ENCODE measurements at places on chromosomes 11 and 22.

DNA sequence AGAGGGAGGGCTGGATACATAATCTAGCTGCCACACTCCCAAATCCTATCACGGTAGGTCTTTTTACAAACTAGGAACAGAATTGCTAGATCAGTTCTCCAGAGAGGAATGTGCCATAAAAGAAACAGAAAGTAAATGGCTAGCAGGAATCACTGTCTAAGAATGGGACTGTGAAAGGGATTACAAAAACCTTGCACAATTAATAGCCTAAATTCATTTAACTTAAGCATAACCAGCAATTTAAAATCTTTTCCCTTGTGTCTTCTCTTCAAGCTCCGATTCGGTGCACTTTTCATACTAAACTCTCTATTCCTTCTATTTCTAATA, 35.2 kb downstream of the APOL5 start:
- DNase-seq: no peak

DNA sequence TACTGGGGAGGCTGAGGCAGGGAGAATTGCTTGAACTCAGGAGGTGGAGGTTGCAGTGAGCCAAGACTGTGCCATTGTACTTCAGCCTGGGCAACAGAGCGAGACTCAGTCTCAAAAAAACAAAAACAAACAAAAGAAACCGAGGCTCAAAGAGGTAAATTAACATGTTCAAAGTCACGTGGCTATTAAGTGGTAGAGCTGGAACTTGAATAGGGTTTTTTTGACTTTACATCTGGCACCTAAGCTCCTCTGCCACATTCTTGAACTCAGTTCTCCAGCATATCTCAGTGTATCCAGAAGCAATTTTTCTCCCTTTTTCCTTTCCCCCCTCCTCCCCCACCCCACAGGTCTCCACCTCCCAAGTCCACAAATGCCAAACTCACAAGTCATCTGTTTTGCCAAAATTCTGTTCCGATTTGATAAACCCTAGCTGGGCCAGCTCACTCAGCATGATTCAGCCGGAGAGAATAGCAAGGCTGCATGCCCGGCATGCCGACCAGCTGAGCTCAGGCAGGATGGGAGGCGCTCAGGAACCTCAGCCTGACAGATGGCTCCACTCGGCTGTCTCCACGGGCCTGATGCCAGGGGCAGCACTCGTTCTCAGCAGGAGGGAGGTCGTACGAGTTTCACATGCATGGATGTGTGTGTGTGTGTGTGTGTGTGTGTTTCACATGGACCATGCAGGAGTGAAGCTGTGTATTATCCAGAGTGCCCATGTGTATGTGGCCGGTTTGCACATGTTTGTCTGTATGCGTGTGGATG, 63.2 kb upstream of the RRAS2 start:
- no peak for DNase-seq

GRCh38 chr11:9203691-9204311, 61.3 kb downstream of the DENND5A start:
- no peak for DNase-seq

DNA sequence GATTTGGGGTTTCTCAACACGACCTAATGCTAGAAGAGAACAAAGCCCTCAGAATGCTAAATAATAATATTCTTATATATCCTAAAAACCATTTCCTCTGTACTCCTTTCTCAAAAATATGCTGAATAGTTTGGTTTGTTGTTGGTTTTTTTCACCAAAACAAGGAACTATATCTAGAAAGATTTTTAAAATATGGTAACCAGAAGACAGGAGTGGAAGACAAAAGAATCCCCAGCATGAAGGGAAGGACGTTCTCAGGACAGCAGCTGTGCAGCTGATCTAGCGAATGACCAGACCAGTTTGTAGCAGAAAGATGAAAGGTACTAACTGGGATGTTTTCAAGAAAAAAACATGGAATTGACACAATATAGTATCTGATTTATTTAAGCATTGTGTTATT, 19.3 kb downstream of the FEZ1 start:
- DNase-seq: no peak

GRCh38 chr11:68314203-68315170, 2.1 kb downstream of the LRP5 start:
- no peak for DNase-seq

DNA sequence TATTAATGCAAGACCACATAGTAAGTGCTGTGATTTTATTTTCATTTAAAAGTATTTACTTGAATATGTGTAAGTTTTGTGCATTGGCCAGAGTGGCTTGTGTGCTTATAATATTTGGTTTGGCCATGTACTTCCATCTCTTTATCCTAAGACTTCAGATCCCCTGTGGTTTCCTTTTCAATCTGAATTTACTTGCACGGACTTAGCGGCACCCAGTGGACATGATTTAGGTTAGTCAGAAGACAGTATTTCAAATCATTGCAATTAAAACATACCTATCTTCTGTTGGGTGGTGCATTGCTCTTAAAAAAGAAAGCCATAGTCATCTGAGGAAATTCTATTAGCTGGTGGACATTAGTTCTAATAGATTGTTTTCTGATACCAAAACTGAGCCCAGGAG, 30.7 kb downstream of the PIWIL4 start:
- no peak for DNase-seq

- DNase-seq: no peak
These were observed 2.7 kb upstream of the MYRF start for GRCh38 chr11:61749591-61750217.

DNA sequence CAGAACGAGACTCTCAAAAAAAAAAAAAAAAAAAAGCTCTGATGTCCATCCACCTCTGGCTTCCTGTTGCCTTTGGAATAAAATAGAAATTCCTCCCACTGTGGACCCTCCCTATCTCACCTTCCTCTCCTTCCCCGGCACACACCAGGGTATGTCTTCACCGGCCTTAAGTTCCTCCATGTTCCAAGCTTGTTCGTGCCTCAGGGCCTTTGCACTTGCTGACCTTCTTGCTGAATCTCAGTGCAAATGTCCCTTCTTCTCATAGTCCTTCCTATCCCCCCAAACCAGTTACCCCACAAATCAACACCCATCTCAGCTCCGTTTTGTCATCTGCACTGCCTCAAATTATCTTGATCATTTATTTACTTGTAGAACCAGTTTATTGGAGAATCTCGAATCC, 20.6 kb downstream of the IFT27 start:
- no peak for DNase-seq

DNA sequence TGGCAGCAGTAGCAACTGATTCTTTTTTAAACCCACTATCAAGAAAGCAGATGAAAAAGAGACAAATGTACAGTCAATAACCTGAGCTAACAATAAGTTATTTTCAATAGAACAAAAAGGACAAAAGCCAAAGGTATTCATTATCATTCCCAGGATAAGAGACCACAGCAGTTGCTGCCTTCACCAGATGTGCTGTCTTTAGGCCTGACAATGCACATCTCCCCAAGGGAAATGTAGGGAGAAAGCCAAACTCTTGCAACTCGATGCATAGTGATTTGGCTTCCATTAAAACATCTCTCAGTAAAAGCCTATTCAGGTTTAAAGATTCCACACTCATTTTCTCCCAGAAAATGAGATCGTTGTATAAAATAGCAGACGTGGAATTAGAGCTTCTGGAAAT, 210.7 kb downstream of the METTL15 start:
- no peak for DNase-seq

GRCh38 chr22:49137206-49137840, 690.4 kb downstream of the BRD1 start:
- no peak for DNase-seq

DNA sequence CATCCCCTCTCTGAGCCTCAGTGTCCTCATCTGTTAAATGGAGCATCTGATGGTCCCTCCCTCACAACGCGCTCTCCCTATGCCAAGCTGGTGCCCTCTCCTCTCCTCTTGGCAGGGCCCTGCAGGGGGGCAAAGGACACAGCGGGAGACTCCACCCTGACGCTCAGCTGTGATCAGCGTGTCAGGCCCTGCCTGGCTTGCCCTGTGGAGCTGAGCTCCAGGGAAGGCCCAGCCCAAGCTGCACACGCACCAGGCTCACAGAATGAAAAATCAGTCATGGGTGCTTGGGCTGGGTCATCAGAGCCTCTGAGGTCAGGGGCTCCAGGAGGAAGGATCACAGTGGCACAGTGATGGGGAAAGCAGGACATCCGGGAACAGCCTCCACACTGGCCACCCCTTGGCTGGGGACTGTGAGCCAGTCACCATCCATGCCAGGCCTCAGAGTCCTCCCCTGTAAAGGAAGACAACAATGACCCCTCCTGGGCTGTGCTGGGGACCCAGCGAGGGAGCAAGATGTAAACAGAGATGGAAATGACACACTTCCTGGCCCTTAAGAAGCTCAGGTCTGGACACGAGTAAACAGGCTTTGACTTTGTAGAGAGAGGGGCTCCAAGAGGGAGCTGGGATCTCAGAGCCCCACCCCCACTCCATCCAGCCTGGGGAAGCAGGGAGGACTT, 36.6 kb downstream of the RPL3 start:
- DNase-seq: no peak

- DNase-seq: no peak
These were observed 1.5 kb downstream of the HSPB2 start for GRCh38 chr11:111913997-111914396.

DNA sequence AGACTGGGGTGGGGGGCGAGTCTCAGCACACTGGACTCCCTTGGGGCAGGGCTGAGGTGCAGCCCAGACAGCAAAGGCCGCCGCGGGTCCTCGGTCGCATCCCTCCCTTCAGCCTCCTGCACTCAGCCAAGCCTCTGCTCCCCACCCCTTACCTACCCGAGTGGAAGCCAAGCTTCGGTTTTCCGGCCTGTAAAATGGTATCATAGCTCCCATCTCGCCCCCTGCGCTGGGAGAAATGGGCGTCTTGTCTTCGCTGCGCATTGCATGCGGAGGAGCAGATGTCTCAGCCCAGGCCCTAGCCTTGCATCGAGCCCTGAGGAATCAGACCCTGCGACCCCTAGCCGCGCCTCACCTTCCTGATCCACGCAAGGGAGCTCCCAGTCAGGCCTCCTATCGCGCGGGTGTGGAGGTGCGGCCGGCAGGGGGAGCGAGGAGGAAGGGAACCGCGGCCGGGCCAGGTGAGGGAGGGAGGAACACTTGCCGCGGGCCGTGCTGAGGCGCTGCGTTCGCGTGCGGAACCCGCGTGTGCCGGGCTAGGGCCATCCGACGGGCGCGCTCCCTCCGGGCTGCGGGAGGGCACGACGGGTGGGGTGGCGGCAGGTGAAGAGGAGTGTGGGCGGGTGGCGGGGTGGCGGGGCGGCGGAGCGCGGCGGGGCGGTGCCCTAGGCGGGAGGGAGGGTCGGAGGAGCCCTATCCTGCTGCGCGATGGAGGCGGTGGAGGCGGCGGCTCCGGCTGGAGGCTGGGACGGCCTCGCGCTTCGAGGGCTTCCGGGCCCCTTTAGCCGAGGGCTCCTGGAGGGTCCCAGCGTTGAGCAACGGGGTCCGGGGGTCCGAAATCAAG, 4.1 kb upstream of the TBX1 start:
- no peak for DNase-seq

DNA sequence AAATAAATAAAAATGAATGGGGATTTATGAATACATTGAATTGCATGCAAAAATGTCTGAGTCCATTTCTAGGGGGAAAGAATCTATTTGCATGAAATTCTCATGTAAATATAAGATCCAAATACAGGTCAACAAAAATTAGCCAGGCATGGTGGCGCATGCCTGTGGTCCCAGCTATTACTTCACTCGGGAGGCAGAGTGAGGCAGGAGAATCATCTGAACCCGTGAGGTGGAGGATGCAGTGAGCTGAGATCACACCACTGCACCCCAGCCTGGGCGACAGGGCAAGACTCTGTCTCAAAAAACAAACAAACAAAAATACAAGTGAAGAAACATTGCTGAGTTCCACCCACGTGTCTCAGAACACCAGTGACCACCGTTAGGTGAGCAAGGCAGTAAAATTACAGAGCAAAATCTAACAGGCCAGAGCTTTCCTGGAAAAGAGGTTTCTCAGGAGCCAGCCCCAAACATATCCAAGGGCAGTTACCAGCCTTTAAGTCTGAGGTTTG, 17.3 kb downstream of the PACSIN2 start:
- no peak for DNase-seq

DNA sequence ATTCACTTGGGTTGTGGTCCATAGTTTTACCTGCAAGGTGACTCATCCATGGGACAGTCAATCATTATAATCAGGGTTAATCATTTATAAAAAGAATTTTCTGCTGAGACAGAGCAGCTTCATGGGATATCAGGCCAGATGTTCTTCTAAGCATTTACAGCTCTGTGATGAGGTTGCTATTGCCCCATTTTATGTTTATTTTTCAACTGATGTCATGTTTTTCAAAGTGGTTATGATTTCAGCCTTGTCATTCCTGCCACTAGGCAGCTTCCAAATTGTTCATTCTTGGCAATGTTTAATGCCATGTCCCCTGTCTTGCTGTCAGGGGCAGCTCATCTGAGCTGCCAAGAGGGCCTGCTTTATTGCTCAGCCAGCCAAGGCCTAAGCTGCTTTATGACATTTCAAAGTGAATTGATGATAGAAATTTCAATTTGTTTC, 35.9 kb upstream of the ZBED5 start:
- DNase-seq: no peak

DNA sequence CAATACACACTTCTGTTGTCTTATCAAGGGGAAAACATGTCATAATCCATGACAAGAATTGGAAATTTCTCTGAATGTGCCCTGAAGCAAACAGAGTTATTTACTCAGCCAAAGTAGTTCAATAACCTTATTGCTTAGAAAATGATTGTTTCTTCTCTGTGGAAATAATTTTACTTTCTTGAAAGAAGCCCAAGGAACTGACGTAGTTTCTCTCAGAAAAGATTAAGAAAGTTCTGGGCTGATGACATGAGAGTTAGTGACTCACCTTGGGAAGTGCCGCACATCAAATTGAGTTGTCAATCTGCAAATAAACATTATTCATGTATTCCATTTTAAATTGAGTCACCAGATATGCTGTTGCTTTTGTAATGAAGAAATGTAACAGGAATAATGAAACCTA, 418.6 kb upstream of the LRRC4C start:
- no peak for DNase-seq

GRCh38 chr11:106311531-106312230, 234.2 kb downstream of the AASDHPPT start:
- no peak for DNase-seq

GRCh38 chr11:12126344-12127019, 16.1 kb downstream of the MICAL2 start:
- no peak for DNase-seq

Measured in cortex of kidney (tissue), 1 donor.